ENCODE measurements at places on chromosomes 7 and 10. TPM values are rescaled to one million over a fixed set of nuclear protein-coding genes. Genes with fewer than 3 reads are reported as not detected.

- DNase-seq = no peak
These were observed 379.7 kb upstream of the ZMIZ1 start for GRCh38 chr10:78688901-78689583.

BLNK gene
- total RNA-seq = not detected

DNA sequence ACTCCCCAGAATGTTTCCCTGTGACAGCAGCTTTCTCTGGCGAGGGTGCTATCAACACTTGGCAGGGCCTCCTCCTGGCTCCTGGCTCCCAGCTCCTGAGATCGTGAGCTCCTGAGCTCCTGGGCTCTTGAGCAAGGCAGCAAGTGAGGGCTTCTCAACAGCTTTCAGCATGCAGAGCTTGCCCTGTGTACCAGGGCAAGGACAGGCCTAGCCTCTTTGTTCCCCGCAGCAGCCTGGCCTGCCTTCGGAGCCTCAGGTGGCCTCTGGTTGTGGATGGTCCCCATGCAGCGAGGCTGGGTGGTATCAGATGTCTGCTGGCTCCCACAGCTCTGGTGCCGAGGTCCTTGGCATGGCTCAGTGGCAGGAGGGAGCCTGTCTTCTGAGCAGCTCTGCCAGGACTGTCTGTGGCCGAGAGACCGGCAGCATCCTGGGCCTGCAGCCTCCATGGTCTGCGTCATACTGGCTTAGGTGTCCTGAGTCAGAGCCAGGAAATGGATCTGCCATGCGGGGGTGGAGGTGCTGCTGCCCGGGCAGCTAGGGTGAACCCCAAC is 44.2 kb downstream of the ZMIZ1 start:
- no peak for DNase-seq

GRID1 gene
- 0.11 TPM for total RNA-seq

SPDYE5 gene
- not detected for total RNA-seq

DNA sequence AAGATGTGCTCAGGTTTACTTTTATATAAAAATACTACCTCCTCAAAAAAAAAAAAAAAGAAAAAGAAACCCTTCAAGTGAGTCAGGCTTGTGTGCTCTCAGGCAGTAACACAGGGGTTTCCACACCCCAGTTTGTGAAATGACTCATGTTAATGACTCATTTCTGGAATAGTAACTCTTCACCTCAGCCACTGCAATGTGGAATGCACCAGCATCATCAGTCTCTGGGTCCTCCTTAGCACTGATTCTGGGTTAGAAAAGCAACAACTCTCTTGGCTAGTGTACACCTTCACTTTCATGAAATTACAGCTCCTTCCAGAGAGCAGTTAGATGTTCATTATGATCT is 110.6 kb downstream of the EMX2 start:
- DNase-seq = no peak

RNF133 gene
- total RNA-seq = not detected

- no peak for DNase-seq
These were observed 1.4 kb upstream of the IFRD1 start for GRCh38 chr7:112448891-112449290.

- DNase-seq = no peak
These were observed 4.3 kb upstream of the OR13A1 start for GRCh38 chr10:45319702-45320101.

CNNM1 gene
- total RNA-seq = 0.24 TPM

DNA sequence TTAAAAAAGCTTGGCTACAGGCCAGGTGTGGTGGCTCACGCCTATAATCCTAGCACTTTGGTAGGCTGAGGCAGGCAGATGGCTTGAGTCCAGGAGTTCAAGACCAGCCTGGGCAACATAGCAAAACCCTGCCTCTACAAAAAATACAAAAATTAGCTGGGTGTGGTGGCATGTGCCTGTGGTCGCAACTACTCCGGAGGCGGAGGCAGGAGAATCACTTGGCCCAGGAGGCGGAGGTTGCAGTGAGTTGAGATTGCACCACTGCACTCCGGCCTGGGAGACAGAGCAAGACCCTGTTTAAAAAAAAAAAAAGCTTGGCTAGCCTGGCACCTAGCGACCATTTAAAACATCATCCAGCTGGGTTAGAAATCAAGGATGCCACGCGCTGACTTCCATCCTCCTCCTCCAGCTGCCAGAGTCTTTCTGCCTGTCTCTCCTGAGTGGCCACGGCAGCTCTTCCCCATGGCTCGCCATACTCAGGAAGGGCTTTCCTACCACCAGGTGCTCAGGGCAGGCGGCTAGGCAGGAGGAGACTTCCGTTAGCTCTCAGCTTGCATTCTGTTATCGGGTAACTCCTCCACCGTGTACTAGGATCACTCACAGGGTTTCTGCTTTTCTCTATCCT is 45.0 kb downstream of the DENND2A start:
- DNase-seq = no peak

MAGI2 gene
- 10.7 TPM for total RNA-seq

RGR gene
- not detected for total RNA-seq

GSTO2 gene
- total RNA-seq = 0.54 TPM

HSPA14 gene
- 9.9 TPM for total RNA-seq

SMO gene
- 41.6 TPM for total RNA-seq

DNA sequence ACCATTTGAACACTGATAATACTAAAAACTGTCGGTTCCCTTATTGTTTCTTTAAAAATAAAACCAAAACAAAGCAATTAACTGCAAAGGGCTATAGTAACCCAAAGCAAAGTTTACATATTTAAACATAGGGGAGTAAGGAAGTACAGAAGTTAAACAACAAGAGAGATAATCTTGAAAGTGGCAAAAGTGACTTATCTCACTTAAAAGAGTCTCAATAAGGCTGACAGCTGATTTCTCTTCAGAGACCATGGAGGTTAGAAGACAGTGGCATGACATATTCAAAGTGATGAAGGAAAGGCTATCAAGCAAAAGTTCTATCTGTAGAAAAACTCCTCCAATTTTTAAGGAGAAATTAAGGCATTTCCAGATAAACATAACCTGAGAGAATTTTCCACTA is 233.5 kb upstream of the HDAC9 start:
- DNase-seq = no peak

DNA sequence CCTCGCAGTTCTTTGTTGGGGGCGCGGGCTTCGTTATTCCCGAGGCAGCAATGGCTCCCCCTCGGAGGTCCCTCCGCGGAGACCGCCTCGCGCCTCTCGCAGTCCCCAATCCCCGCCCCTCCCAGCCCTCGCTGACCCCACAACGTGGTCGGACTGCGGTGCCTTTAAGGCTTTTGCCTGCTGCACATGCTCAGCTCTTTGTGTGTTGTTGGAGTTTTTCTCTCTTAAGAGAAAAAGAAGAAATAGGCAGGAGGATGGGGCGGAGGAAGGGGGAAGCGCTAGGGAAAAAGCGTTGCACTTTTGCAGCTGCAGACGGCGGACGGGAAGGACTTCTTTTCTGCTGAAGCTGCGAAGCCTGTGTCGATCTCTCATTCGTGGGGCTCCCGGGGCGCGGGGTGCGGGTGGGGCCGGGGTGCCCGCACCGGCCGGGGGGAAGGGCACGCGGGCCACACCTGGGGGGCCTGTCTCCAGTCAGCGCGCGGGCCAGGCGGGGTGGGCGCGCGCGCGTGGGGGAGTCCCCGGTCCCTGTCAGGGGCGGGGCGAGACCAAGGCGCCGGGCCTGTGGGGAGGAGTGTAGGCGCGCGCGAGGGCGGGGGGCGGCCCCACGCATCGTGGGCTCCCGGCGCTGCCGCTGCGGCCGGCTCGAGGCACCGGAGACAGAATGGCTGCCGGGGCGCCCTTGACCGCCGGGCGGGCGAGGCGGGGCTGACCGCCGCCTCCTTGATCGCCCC is 445 bp upstream of the ATRNL1 start:
- no peak for DNase-seq

PPA1 gene
- 60.4 TPM for total RNA-seq

DNA sequence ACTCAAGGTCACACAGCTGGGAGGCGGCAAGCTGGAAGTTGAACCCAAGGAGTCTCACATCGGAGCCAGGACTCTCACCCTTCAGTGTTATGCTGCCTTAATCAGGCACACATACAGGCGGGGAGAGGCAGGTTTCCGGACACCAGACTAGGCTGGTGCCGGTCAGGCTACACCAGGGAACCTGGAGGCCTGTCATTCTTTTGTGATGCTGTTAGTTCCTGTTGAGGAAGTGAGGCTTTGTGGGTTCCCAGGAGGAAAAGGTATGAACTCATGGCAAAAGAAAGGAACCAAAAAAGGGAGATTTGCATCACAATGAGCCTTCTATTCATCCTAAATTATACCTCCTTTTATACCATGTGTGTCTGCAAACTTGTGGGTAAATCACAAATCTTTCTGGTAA is 103.8 kb downstream of the TCF7L2 start:
- no peak for DNase-seq

DNA sequence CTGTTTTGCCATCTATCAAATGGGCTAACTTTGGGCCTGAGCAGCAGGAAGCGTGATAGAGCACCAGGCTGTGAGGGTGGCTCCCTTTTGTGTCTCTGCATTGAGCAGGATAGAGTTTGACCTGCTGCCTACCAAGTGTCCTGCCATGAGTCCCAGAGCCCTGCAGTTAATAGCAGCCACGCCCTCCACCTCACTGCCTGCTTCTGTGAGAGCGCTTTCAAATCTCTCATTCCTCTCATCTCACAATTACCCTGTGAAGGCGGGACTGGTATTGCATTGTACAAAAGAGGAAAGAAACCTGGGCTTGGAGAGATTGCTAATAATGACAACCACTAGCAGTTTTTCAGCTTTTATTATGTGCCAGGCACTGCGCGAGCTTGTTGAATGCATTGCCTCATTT is 39.9 kb downstream of the UNC5B start:
- DNase-seq = no peak

STEAP2 gene
- not detected for total RNA-seq

HOXA1 gene
- not detected for total RNA-seq

DNA sequence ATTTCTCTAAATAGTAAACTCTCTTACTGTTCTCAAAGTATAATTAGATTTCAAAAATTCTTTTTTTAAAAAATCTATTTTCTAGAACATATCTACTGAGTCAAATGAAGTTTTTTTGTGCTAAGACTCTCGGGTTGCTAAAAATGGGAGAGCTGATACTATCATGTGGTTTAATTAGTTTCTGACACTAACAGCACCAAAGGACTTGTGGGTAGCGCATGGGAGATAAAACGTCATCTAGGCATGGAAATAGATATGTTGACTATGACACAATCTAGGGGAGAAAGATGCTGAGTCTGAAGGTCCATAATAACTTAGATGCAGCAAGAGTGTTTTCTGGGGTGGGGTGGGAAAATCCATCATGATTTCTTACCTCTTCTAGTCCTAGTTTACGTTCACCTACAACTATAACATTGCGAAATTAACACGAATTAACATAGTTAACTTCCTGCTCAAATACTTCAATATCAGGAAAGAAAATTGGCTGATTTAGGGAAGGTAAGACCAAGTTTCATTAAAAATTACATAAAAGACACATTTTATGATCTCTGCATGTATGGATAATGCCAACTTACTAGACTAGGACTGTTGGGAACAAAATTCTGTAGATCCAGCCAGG is 14.3 kb upstream of the ARMC3 start:
- DNase-seq = no peak

PILRB gene
- total RNA-seq = 38.7 TPM

DNA sequence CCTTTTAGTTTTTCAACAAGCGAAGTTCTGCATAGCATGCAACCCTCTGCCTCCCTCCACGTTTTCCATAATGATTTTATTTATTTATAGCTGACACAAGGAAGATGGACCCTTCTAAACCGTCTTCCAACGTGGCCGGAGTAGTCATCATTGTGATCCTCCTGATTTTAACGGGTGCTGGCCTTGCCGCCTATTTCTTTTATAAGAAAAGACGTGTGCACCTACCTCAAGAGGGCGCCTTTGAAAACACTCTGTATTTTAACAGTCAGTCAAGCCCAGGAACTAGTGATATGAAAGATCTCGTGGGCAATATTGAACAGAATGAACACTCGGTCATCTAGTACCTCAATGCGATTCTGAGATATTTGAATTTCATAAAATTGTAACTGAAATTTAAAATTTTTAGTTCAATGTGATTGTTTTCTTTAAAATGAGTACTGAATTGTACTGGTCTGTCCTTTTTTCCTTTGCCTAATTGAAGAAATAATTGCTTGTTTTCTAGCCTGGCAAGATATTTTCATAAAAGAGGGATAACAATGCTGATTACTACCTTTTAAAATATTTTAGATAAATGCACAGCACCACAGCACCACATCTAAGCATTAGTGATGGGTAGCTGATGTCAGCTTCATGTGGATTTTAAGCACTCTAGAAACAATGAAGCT is 41.5 kb upstream of the SLC39A12 start:
- DNase-seq = no peak

TRPV6 gene
- total RNA-seq = not detected

- no peak for DNase-seq
These were observed 129.9 kb downstream of the ZNF92 start for GRCh38 chr7:65503434-65504152.

GRCh38 chr7:141053626-141054025 is 20.2 kb upstream of the TMEM178B start:
- no peak for DNase-seq

- no peak for DNase-seq
These were observed 7.7 kb downstream of the NACAD start for GRCh38 chr7:45080958-45081669.

LBX1 gene
- not detected for total RNA-seq

DNA sequence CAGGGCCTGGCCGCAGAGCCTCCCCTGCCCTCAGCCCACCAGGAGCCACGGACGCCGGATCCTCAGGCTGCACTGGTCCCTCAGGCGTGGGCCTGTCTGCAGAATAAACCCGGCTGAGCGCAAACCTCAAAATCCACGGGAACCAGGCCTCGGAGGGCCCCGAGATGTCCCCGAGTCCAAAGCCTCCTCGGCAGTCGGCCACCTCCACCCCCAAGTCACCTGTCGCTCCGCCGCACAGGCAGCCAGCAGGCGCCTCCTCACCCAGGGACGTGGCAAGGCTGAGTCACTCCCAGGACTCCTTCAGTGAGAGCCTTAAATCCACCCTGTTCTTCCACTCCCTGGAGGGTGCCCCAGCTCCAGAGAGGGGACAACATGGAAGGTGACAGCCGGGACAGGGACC is 33.2 kb downstream of the STK32C start:
- no peak for DNase-seq

TUBAL3 gene
- not detected for total RNA-seq

URGCP gene
- total RNA-seq = 28.5 TPM

Measured in osteocyte (in vitro differentiated cells).